ENCODE measurements at places on chromosomes 12 and 14.

- no peaks in the 10 kb centered on the region for H3K36me3 ChIP-seq
- no peaks in the 10 kb centered on the region for H3K4me1 ChIP-seq
- H3K4me3 ChIP-seq, result no peak overlapping the region
- H3K27ac ChIP-seq, result no peak overlapping the region
- DNase-seq, result no peak
- no peaks in the 10 kb centered on the region for H3K27me3 ChIP-seq
Observed at GRCh38 chr14:31387091-31387490, 33.3 kb downstream of the HEATR5A start.

- H3K4me3 ChIP-seq, result no peak overlapping the region
- no peaks in the 10 kb centered on the region for H3K36me3 ChIP-seq
- no peaks in the 10 kb centered on the region for H3K27me3 ChIP-seq
- no peak for DNase-seq
- no peak overlapping the region for H3K27ac ChIP-seq
Observed at GRCh38 chr12:56877195-56878009, 56.8 kb downstream of the SDR9C7 start.

DNA sequence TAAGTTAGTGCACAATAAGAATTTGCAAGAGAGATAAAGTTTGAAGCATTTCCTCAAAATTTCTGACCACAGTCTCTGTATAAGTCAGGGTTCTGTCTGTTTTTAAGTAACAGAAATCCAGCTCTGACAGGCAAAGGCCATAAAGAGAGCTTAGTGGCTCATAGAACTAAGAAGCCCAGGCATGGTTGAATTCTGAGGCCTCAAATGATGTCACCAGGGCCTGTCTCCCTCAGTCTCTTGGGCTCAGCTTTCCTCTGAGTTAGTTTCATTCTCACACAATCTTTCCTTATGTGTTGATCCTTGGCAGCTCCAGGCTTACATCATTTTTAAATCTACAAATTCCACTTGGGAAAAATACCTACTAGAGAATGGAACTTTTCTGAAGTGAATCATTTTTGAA, 173.4 kb upstream of the ATP2B1 start:
- no peak for DNase-seq
- H3K27ac ChIP-seq, result no peak overlapping the region
- H3K27me3 ChIP-seq, result no peaks in the 10 kb centered on the region
- H3K4me3 ChIP-seq, result no peak overlapping the region
- H3K4me1 ChIP-seq, result peaks cover 20% of the 10 kb centered on the region

GRCh38 chr12:103301642-103302591, 193.9 kb downstream of the C12orf42 start:
- H3K27me3 ChIP-seq, result no peaks in the 10 kb centered on the region
- H3K27ac ChIP-seq, result no peak overlapping the region
- H3K4me1 ChIP-seq, result no peaks in the 10 kb centered on the region
- no peaks in the 10 kb centered on the region for H3K36me3 ChIP-seq
- DNase-seq, result no peak

DNA sequence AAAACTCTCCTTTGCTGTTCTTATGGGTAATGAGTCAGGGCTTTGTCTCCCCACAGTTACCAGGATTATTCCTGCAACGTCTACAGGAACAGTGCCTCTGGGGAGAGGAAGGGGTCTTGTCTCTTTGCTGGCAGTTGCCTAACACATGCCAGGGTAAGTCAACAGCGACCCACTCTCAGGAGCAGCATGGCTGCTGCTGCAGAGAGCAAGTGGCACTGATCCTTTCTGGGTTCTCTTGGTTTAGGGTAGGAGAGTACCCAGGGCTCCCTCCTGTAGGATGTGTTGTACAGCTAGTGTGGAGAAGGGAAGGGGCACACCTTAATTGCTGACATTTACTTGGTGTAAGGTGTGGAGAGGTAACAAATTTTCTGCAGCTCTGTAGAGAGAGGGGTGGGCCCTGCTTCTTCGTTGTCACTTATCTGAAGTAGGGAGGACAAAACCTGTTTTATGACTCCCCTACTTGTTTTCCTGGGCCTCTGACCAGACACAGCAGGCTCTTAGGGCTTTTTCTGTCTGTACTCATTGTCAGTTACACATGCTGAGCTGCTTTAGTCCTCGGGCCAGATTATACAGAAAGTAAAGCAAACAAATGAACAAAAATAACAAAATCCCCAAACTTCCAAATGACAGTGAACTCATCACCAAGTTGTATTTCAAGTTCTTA, 168.2 kb downstream of the ACSS3 start:
- H3K4me1 ChIP-seq, result no peaks in the 10 kb centered on the region
- H3K4me3 ChIP-seq, result no peak overlapping the region
- DNase-seq, result no peak
- no peak overlapping the region for H3K27ac ChIP-seq
- no peaks in the 10 kb centered on the region for H3K36me3 ChIP-seq

DNA sequence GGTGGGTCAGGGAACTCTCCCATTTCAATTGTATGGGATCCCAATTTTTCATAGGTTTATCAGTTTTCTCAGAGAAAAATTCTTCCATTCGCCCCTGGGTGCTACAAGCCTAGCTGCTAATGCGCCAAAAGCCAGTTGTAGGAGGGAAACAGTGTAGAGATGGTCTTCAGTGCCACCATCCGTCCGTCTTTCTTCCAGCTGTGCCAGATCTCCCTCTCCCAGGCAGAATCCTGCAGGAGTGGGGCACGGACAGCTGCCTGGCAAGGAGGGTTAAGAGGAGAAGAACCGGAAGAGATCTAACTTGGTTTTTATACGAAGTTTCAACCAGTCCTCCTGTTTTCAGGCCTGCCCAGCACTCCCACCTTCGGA, 38.9 kb upstream of the FUT8 start:
- no peak for DNase-seq
- no peak overlapping the region for H3K27ac ChIP-seq
- no peaks in the 10 kb centered on the region for H3K36me3 ChIP-seq
- no peaks in the 10 kb centered on the region for H3K4me1 ChIP-seq

GRCh38 chr12:15146585-15146984, 74.6 kb downstream of the RERG start:
- peak overlapping the region; percentile 24 for H3K27ac ChIP-seq
- DNase-seq, result no peak
- H3K27me3 ChIP-seq, result no peaks in the 10 kb centered on the region
- no peaks in the 10 kb centered on the region for H3K4me1 ChIP-seq
- H3K36me3 ChIP-seq, result no peaks in the 10 kb centered on the region

DNA sequence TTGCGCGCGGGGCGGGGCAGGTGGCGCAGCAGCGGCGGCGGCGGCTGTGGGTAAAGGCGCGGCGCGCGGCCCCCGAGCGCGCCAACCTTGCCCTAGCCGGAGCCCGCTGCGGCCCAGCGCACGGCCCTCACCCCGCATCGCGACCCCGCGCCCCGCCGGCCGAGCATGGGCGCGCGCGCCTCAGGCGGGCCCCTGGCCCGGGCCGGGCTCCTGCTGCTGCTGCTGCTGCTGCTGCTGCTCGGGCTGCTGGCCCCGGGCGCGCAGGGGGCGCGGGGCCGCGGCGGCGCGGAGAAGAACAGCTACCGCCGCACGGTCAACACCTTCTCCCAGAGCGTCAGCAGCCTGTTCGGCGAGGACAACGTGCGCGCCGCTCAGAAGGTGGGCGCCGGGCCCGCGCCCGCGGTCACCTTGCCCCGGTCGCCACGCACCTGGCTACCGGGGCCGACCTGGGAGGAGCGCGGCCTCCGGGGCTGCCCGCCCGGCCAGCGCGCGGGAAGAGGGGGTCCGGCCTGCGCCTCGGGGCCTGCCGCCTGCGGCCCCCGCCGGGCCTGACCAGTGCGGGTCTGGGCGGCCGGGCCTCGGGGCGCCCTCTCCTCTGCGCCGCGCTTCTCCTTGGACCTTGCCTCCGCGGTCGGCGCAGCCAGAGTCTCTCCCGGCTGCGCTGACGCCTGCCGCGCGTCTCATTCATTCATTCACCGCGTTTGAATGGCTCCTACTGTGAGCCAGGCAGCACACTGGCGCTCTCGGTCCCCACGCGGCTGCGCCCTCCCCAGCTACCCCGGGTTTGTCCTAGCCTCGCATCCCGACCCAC, at the start of gene BRI3BP:
TSS of gene BRI3BP (plus strand) at position 20 of the 811 bp plus-strand sequence. CDS start at position 166, 146 bp downstream.
- no peaks in the 10 kb centered on the region for H3K27me3 ChIP-seq
- peak within 1 kb of the TSS; percentile 74 for H3K27ac ChIP-seq
- no peaks in the 10 kb centered on the region for H3K36me3 ChIP-seq
- no peak for DNase-seq

- no peak for DNase-seq
- H3K36me3 ChIP-seq, result no peaks in the 10 kb centered on the region
- no peak overlapping the region for H3K4me3 ChIP-seq
- no peaks in the 10 kb centered on the region for H3K27me3 ChIP-seq
- H3K4me1 ChIP-seq, result no peaks in the 10 kb centered on the region
- no peak overlapping the region for H3K27ac ChIP-seq
Observed at GRCh38 chr12:62911286-62911685, 23.7 kb downstream of the PPM1H start.

All from esophagus squamous epithelium (tissue), 5 donors.